ENCODE measurements at places on chromosomes 7 and 10.

GRCh38 chr10:126015413-126015812, 119.0 kb downstream of the FANK1 start:
- DNase-seq: no peak

DNA sequence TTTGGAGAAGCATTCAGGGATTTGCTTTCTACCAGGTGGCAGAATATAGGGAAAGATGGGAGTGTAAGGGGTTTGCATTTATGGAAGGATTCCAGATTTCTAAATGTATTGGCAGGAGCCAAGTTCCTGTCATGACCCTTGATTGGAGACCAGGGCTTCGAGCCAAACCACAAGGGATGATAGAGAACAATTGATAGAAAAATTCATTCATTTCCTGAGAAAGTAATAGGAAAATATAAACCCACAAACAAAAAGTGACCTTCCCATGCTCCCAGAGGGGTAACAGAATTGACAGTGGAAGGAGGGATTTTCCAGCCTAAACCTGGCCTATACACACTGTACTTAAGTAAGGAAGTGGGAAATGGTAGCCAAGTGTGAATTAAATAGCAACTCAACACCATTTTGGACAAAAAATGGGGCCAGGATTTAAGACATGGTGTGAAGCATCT, 22.4 kb upstream of the IFIT2 start:
- DNase-seq: no peak

DNA sequence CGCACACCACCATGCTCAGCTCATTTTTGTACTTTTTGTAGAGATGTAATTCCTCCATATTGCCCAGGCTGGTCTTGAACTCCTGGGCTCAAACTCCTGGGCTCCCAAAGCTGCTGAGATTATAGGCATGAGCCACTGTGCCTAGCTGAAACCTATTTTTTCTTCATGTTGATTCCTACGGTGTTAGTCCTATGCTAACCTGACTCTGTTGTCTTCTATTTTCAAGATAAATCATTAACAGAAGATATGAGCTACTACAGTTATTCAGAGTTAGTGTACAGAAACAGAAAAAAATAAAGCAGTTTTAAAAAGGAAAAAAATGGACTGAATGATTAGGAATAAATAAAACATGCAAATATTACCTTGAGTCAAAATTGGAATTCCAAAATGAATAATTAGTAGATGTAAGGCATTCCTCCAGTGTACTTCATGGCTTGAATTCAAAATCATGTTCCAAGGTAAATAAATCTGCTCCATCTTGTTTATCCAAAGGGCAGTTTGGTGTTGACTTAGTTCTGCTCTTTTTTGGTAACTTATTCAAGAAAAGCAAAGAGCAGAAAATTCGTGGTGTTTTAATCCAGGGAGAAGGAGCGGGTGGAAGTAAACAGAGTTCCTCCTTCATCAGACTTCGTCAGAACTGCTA, 185.8 kb downstream of the CACNB2 start:
- no peak for DNase-seq

- DNase-seq: no peak
Measured at GRCh38 chr10:28304032-28304571, 1.2 kb upstream of the MPP7 start.

- no peak for DNase-seq
Measured at GRCh38 chr10:49655099-49655498, 24.4 kb upstream of the C10orf53 start.
